ENCODE measurements at places on chromosomes 5 and 9.

GRCh38 chr9:119907056-119907455 lies 537.8 kb upstream of the BRINP1 start:
- DNase-seq: no peak

GRCh38 chr9:104787306-104788015 lies 23.5 kb downstream of the NIPSNAP3B start:
- DNase-seq: no peak

- no peak for DNase-seq
Measured at GRCh38 chr5:163917747-163918146, 412.3 kb downstream of the MAT2B start.

- no peak for DNase-seq
Measured at GRCh38 chr9:110912419-110913291, 125.6 kb downstream of the LPAR1 start.

- no peak for DNase-seq
Measured at GRCh38 chr9:35396560-35397215, 93.2 kb upstream of the RUSC2 start.

DNA sequence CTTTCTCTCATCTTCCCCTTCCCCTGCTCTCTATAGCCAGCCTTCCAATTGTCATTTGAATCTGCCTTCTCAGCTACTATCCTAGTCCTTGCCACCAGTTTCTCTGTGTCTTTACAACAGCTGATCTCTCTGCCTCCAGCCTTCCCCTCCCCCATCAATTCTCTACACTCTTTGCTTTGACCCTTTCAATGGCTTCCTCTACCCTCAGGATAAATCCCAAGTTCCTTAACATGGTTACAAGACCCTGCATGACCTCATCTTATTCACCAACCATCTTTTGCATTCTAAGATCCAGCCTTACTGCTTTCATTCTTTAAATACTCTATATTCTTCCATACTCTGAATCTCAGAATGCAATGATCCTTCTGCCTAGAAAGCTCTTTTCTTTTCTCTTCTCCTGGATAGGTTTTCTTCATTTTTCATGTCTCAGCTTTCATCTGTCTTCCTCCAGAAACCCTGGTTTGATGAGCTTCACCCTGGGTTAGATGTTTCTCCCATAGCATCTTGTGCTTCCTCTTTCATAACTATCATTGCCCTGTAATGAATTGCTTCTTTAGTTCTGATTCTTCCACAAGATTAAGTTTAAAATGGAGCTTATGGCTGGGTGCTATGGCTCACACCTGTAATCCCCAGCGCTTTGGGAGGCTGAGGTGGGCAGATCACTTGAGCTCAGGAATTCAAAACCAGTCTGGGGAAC lies 58.6 kb upstream of the ZSWIM6 start:
- no peak for DNase-seq

GRCh38 chr5:119019501-119019900 lies 31.2 kb upstream of the DTWD2 start:
- DNase-seq: peak; percentile 38

- DNase-seq: no peak
Measured at GRCh38 chr5:1105350-1106265, 6.3 kb downstream of the SLC12A7 start.

- no peak for DNase-seq
Measured at GRCh38 chr5:61641748-61642565, 309.9 kb downstream of the ZSWIM6 start.

DNA sequence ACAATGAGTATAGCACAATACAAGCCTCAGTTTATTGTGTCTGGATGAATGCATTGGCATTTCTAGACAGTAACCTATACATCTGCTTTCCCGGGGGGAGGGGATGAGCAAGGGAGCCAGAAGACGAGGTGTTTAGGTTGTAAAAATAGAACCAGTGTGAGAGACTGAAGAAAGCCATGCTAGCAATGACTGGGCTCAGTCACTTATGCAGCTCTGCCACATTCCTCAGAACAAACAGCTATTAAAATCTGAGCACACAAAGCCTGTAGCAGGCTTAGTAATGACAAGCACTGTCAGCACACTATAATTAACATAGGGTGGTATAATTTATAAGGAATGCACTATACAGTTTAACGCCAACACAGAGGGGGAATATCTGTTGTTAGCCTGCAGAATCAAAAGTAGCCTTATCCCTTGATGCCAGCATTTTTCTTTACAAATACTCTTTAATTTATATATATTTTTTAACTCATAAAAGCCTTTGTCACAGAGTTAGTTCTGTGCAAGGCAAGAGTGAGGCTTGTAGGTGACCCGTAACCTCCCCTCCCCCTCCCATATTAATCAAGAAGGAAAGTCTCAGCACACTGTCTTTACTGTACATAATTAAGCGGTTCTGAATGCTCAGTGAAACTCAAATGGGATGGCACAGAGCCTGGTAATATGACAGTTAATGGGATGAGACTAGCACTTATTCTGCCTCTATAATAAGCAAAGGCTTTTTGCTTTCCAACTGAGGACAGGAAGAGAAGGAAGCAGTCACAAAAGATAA lies 295.4 kb downstream of the CSNK1G3 start:
- DNase-seq: no peak

DNA sequence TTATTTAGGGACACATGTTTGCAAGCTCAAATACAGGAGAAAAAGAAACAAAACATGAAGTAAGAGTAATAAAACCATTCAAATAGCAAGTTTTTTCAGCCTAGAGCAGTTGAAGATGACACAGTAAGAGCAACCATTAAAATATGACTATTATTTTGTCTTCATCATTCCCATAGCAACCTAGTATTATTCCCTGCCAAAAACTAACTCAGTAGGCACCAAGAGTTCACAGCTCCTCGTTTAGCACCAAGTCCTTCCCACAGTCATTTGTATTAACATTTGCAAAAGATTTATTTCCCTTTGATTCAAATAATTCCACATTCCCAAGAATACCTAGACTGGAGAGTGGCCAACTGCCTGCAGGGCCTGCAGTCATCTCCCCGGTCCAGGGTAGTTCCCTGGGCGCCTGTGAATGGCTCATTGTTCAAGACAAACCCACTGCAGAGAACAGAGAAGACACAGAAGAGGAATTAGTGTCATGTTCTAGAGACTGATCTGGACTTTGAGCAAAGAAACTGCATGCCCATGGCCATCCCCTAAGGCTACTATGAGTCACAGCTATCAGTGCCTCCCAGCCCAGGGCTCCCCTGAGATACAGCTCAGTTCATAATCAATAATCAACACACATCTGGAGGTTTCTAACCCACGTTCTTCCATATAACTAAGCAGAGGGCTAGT lies 139.1 kb upstream of the MAP3K1 start:
- no peak for DNase-seq

DNA sequence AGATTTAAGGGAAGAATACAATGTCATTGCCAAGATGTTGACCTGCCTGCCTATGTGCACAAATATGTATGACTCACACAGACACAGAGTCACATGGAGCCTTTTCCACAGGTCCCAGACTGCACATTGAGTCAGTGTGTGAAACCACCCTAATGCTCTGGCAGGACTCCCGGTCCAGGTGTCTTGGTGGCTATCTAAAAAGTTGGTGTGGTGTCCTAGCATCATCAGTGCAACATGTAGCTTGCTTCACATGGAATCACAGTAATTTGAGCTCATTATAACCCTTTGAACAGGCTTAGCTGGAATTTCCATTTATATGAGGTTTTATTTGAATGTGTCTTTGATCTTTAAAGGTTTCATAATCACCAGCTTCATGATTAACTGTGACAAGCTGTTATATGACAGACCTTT lies 10.7 kb downstream of the IFNA5 start:
- no peak for DNase-seq

DNA sequence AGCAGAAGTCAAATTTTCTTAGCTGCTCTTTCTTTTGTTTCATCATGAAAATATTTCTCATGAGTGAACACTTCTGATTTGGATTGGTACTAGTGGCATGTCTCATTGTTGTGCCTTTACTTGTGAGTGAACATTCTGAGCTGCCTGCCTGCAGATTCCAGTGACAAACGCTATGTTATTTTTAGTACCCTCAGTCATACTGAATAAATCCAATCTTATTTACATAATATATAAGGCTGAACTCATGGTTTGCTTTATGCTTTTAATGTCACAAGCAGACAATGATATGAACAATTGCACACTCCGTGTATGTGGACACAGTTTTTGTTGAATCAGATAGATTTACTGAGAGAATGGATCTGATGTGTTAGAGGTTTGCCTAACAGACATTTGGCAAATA lies 67.8 kb downstream of the ACTBL2 start:
- DNase-seq: no peak

GRCh38 chr5:135205632-135206349 lies 171.8 kb upstream of the PITX1 start:
- DNase-seq: no peak

DNA sequence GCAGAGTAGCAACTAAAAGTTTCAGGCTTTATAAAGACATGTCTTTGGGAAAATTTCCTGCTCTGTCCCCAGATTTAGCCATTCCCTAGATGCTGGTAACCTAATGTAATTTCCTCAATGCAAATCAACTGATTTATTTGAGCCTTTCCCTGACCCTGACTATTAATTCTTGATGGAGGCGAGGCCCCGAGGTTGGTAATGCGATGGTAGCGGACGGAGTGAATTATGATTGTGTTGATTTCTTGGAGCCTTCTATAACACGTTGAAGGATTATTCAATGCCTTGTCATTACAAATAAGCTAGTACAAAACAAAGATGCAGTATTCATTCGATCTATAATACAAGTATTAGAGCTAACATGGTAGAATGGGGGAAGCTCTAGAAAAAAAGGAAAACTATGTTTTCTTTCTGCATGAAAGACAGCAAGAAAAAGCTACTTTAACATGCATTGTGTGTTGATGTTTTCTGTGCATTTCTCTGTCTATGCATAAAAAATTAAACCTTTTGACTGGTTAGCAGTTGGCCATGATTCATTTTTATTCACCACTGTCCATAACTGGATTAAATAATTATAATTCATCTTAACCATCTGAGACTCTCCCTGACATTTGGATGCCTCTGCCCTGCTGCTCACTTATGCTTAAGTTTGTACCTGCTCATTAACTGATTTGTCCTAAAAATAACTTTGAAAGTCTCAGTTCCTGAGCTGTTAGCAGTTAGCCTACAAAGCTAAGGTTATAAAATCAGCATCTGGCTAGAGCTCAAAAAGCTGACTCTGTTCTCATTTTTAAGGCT lies 490.2 kb upstream of the NUDT12 start:
- no peak for DNase-seq

GRCh38 chr5:78974011-78974410 lies 11.1 kb downstream of the ARSB start:
- no peak for DNase-seq

DNA sequence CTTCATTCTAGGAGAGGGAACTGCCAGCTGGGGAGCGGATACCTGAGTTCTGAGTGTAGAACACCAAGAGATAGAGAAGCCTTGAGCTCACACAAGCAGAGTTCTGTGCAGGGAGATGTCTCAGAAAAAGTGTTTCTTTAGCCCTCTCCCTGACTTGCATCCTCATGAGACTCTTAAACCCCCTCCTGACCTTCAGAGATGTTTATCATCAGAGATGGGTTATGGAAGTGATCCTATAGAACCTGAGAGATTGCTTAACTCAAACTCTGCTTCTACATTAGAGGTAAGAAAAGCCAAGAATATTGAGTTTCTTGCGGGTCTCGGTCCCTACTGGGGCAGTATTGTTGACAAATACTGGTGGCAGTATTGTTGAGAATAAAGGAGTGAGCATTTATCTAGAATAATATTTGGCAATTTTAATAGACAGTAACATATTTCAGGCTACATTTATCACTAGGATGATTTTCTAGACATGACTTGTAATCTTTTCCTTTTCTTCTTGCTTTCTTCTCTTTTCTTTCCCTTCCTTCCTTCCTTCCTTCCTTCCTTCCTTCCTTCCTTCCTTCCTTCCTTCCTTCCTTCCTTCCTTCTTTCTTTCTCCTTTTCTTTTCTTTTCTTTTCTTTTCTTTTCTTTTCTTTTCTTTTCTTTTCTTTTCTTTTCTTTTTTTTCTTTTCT lies at the start of gene IZUMO3:
Gene IZUMO3, minus strand, starts transcription at position 51 of the 676 bp plus-strand sequence. CDS start 248 bp downstream, outside the sequence.
- DNase-seq: no peak

DNA sequence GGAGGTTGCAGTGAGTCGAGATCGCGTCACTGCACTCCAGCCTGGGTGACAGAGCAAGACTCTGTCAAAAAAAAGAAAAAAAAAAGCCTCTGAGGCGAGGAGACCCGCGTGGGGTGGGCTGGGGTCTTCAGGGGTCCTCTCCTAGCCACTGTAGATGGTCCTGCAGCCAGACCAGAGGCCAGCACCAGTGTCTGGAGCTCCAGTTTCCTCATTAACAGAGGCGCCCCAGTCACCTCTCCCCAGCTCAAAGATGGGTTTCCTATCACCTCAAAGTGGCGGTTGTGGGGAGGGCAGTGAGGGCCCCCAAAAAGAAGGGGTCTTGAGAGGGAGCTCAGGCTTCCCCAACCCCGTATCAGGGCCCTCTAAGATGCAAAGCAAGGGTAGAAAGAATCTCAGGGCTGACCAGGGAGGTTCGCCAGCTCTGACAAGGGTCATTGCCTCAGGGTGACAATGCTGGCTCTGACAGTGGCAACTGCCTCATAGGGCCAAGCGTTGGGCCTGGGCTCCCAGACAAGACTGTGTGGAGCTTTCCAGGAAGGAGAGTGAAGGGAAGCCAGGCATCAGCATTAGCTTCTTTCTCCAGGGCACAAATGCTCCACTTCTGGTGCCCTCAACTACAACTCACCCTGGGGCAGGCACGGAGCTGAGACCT lies 15.0 kb downstream of the STK10 start:
- no peak for DNase-seq

GRCh38 chr9:129435291-129435690 lies 185.6 kb downstream of the C9orf50 start:
- DNase-seq: no peak

DNA sequence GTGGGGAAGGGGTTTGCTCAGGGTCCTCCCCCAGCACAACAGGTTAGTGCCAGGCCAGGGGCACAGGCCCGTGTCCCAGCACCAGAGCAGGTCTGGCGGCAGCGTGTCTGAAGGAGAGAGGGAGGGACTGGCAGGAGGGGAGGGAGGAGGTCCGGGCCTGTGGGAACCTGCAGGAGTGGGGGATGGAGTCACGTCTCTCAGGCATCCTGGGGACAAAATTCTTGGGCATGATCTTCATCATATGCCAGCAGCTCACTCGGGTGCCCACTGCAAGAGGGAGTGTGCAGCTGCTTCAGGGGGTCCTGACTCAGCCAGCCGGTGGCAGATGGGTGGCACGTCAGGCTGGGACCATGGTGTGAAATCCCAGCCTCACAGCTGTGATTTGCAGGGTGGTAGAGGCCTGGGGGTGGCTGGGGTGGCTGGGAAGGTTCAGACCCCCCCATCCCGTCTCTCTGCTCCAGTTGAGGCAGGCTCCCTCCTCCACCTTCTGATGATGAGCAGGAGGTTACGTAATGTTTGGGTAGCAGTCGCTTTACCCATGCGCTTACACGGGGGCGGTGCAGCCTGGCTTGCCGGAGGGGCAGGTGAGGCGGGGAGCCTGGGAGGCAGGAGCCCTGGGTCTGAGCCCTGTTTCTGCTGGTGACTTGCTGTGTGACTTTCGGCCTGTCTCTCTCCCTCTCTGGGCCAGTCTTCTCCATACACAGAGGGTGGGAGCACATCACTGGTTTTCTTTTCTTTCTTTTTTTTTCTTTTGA lies 40.5 kb downstream of the NCS1 start:
- no peak for DNase-seq

GRCh38 chr9:135490980-135491464 lies 9.5 kb upstream of the MRPS2 start:
- no peak for DNase-seq

Measured in SIG-M5 (cell line).